ENCODE measurements at places on chromosomes 2 and 18.

DNA sequence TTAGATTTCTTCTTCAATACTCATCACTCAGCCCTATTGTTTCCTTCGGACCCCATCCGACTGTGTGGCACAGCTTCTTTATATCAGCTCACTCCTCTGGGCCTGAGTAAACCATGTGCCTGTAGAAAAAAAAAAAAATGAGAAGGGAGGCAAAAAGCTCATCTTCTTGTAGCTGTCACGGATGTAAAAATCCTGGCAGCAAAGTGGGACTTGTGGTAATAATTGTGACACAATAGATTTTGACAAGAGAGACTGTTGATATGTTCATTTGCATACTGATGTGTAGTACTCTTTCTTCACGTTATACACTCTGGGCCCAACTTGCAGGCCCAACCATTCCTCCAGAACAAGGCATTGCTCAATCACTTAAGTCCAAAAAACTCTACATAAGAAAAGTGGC is 270.0 kb upstream of the SMIM21 start:
- no peak for DNase-seq

- DNase-seq = no peak
Observed at GRCh38 chr2:75538521-75539490, 21.9 kb downstream of the EVA1A start.

GRCh38 chr2:238528953-238529781 is 102.4 kb downstream of the ASB1 start:
- DNase-seq = no peak

- no peak for DNase-seq
Observed at GRCh38 chr2:165757906-165758675, 36.0 kb downstream of the GALNT3 start.

DNA sequence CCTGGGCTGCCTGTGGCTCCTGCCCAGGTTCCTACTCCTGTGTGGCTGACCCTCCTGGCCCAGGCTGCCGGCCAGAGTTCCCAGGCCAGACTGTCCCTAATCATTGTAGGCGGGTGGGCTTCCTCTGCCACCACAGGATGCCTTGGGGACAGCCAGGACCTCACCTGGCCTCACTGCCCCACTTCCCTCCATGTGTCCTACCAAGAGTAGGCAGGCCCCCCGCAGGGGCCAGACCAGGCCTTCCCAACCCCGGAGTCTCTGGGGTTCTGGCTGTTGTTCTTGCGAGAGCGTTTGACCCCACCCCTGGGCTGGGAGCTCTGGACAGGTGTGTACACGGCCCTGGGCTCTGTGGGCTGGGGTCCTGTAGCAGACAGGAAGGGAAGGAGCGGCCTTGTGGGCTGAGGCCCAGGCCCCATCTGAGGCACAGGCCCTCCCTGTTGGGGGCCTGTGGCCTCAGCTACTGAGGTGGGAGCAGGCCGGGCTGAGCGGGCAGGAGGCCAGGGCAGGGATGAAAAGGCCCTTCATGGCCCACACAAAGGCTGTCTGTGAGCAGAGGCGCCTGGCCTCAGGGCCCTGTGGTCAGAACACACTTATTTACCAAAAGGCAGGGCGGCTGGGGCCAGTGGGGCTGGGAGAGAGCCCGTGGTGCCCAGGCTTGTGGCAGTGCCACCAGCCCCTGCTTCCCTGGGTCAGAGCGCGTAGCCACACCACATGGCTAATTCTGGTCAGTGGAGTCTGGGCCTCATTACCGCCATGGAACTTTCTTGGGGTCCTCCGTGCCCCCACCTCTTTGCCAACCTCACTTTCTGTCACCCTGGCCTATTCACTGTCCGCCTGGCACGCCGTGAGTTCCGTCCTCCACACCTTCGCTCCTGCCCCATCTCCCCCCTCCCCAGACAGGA is 2.0 kb downstream of the SNORC start:
- DNase-seq = no peak

Measured in erythroblast (primary cell).